ENCODE measurements at places on chromosomes 12 and 14.

- no peak for DNase-seq
These were observed 72.2 kb downstream of the DACT1 start for GRCh38 chr14:58709949-58710348.

DNA sequence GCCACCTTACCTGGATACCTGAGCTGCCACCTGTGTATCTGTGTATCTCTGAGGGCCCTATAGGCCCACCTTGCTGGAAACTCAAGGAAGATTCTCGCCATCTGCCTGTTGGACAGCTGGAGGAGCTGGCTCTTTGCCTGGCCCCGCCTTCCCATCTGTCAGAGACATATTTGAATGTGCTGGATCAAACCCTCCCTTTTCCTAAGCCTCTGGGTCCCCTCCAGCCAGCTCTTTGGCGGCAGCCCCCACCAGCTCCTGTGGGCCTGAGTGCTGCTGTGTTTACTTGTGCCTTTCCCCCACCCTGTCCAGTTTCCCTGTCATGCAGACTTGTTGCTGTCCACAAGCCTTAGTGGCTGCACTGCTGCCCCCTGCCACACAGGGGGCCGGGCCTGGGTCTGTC is 55.9 kb upstream of the SRSF5 start:
- peak; percentile 38 for DNase-seq

DNA sequence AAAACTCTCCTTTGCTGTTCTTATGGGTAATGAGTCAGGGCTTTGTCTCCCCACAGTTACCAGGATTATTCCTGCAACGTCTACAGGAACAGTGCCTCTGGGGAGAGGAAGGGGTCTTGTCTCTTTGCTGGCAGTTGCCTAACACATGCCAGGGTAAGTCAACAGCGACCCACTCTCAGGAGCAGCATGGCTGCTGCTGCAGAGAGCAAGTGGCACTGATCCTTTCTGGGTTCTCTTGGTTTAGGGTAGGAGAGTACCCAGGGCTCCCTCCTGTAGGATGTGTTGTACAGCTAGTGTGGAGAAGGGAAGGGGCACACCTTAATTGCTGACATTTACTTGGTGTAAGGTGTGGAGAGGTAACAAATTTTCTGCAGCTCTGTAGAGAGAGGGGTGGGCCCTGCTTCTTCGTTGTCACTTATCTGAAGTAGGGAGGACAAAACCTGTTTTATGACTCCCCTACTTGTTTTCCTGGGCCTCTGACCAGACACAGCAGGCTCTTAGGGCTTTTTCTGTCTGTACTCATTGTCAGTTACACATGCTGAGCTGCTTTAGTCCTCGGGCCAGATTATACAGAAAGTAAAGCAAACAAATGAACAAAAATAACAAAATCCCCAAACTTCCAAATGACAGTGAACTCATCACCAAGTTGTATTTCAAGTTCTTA is 168.2 kb downstream of the ACSS3 start:
- DNase-seq: no peak

GRCh38 chr14:92551044-92551841 is 37.7 kb downstream of the RIN3 start:
- peak; percentile 28 for DNase-seq

DNA sequence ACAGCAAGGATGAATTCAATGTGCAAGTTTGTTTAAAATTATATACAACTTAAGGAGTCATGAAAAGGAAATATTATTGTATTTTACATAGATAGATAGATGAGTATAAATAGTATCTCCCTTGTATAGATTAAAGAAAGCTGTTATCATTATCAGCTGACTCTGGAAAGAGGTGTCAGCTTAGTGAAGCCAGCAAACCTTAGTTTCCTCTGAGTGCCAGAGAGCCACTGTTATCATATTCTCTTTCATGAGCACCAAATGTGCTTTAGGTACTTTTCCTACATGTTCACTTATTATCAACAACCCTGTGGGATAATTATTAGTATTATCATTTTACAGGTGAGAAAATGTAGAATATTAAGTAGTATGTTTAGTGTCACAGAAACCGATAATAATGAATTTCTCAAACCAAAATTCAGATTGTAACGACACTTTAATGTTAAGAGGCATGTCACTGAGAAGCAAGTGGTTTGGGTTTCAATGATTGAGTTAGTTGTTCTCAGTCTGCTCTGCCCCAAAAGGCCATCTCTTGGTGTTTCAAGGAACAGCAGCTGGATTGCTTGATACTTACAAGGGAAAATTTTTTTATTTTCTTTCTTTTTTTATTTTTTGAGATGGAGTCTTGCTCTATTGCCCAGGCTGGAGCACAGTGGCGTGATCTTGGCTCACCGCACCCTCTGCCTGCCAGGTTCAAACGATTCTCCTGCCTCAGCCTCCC is 53.7 kb downstream of the PLEKHA5 start:
- DNase-seq: no peak

DNA sequence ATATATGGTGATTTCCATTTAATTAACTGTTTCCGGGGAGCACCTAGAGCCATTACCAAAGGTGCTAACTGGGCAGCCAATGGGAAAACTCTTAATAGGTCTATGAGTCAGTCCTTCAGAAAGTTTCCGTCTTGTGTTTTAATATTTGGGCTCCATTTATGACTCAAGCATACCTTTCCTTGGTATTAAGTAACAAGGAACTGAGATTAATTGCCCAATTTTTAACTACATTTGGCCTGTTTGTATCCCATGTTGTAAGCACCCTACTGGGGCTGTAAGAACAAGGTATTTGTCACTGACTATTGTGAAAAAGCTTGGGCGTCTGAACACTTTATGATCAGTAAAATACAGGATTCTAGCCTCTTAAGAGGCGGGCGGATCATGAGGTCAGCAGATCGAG is 62.8 kb upstream of the FOXN3 start:
- no peak for DNase-seq
